ENCODE measurements at places on chromosomes 13 and 19.

GRCh38 chr13:94678845-94679244 lies 33.5 kb downstream of the SOX21 start:
- DNase-seq = no peak

DNA sequence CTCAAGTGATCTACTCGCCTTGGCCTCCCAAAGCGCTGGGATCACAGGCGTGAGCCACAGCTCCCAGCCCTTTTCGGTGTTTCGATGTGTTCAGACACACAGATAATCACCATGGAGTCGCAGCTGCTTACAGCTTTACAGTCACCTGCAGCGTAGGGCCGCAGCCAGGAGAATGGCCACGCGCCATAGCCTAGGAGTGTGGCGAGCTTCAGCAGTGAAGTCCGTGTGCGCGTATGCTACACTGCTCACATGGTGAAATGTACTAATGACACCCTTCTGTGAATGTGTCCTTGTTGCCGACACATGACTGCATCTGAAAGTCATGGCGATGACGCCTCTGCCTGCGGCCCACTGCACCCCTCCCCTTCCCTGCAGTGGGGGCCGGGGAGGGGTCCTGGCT lies 23.6 kb downstream of the AP3D1 start:
- no peak for DNase-seq

DNA sequence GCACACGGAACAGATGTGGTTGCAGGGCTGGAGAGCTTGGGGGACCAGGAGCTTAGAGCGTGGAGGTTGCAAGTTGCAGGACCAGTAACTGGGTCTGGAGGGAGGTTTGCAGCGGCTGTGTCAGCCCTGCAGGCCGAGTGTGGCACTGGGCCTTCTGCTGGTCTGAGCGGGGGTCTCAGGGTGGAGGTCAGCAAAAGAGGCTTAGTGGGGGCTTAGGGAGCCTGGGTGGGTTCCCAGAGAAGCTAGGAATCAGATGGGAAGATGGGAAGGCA lies 5.8 kb upstream of the HCN2 start:
- no peak for DNase-seq

DNA sequence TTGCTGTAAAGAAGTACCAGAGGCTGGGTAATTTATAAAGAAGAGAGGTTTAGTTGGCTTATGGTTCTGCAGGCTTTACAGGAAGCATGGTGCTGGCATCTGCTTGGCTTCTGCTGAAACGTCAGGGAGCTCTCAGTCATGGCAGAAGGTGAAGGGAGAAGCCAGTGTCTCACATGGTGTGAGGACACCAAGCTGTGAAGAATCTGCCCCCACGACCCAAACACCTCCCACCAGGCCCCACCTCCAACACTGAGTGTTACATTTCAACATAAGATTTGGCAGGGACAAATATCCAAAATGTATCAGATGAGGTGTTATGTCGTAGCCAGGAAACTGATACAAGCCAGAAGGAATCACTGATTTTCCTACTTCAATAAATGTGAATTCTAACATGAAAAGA lies 136.5 kb downstream of the CYSLTR2 start:
- DNase-seq = no peak

DNA sequence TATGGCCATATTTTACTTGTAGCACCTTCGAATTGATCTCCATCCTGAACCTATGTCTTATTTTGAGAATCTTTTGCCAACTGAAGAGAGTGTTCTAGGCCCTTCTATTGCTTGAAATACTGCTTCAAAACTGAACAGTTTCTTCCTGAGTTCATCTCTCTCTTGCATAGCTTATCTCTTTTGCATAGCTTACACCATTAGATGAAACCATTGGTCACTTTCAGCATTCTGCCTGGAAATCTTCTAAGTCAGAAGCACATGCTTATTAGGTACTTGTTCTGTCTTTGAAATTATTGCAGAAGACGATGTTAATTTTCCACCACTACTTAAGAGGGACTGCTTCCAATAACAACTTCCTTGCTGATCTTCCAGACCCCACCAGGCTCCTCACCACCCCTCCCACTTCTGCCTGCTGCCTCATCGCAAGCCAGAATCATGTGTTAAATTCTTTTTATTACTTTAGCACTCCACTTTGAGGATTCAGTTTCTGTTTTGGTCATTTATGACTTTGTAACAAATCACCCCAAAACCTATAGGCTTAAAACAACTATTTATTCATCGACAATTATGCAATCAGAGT lies 122.4 kb upstream of the MAB21L1 start:
- DNase-seq = no peak

DNA sequence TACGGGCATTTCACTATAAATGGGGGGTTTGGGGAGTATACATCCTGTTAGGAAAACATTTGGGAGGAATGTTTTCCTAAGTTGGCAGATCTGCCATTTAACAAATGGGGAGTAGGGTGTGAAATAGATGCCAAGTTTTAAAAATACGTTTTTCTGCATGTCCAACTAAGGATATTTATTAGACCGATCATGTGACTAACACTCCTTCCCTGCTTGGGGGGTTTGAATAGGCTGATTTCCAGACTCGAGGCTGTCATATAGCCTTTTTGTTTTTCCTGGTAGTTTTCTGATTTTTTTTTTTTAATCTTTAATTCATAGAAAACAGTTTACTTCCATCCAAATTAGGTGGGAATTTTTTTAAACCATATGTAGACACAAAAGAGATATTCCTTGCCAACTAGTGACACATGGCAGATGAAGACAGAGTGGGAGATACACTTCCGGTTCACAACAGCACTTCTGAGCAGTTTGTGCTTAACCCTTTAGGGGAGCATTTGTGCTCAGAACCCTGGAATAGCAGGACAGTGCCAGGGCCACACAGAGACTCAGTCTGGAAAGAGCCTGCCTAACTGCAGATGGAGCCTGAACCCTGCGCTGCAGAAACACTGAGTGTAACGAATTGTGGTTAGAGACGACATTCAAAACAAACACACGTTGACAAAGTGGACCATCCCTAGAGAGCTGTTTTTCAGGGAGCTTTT lies 5.6 kb upstream of the GATAD2A start:
- no peak for DNase-seq

DNA sequence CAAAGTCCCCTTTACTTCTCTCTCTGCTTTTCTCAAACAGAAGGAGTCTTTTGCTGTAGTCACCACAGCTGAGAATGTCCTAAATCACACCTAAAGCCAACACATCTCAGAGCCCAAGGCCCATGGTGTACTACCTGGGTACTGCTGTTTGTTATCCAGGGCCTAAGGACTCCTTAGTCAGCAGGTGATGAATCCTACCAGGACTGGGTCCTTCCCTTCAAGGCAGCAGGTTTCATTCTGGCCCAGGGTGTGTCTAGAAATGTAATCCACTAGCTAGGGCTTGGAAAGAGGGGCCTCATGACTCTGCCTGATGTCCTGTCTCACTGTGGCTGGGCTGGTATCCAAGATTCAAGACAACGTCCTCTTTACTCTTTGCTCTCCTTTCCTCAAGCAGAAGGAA lies 36.2 kb upstream of the ENOX1 start:
- no peak for DNase-seq

- no peak for DNase-seq
Observed at GRCh38 chr19:33868076-33868735, 71.5 kb downstream of the KCTD15 start.

DNA sequence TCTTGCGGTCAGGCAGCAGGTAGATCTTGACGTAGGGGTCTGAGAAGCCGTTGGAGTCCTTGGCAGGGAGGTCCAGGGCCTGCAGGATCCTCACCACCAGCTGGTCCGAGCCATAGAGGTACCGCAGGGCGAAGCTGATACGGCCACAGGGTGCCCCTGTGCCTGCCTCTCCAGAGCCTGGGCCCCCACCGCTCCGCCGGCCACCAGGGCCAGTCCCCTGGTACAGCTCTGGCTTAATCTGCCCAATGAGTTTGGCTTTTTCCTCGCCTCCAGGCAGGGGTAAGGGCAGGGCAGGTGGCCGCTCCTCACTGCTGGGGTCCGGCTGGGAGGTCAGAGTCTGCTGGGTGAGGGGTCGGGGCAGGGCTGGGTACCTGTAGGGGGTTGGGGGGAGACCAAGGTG lies 9.9 kb downstream of the SYT3 start:
- DNase-seq = no peak

- DNase-seq = no peak
Observed at GRCh38 chr19:51905206-51905605, 389 bp upstream of the ZNF649 start.

DNA sequence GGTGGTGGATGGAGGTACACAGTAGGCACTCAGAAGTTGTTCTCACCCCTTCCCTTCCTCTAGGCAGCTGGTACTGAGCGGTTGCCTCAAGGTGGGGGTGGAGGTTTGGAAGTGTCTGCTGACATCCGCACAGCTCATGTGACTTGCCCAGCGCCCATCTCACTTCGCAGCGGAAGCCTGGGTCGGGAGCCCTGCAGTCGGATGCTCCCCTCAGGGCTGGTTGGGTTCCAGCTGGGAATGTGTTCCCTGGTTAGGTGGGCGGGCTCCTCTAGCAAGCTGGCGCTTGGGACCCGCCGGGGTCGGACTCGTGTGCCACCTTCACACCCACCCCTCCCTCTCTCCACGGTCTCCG lies 10.2 kb downstream of the PPP1R37 start:
- DNase-seq = peak; percentile 38

GRCh38 chr13:42651936-42652641 lies 78.1 kb downstream of the TNFSF11 start:
- DNase-seq = no peak

DNA sequence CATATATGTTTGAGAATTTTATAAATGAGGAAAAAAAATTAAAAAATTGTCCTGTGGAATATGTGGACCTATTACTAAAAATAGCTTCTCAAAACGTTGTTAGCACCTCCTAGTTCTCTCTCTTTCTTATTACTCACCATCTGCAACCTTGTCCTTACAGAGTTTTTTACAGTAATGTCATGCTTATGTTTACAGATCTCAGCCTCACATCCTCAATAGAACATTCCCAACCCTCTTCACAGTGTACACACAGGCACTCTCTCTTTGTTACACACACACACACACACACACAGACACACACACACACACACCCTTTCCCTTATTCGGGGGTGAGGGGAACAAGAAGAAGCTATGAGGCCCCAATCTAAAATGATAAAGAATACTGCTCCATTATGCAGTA lies 197.7 kb downstream of the SLITRK6 start:
- DNase-seq = no peak

DNA sequence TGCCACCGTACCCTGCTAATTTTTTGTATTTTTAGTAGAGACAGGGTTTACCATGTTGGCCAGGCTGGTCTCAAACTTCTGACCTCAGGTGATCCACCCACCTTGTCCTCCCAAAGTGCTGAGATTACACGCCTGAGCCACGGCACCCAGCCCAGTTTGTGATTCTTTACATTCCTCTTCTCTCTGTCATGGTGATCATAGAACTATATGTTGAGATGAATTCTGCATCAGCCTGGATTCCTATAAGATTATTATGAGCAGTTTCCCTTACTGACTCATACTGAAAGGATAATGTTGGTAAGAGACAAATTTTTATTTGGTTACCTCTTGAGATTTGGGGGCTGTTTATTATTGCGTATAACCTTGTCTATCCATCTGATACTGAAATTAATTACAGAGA lies 121.5 kb upstream of the CSNK1A1L start:
- DNase-seq = no peak

DNA sequence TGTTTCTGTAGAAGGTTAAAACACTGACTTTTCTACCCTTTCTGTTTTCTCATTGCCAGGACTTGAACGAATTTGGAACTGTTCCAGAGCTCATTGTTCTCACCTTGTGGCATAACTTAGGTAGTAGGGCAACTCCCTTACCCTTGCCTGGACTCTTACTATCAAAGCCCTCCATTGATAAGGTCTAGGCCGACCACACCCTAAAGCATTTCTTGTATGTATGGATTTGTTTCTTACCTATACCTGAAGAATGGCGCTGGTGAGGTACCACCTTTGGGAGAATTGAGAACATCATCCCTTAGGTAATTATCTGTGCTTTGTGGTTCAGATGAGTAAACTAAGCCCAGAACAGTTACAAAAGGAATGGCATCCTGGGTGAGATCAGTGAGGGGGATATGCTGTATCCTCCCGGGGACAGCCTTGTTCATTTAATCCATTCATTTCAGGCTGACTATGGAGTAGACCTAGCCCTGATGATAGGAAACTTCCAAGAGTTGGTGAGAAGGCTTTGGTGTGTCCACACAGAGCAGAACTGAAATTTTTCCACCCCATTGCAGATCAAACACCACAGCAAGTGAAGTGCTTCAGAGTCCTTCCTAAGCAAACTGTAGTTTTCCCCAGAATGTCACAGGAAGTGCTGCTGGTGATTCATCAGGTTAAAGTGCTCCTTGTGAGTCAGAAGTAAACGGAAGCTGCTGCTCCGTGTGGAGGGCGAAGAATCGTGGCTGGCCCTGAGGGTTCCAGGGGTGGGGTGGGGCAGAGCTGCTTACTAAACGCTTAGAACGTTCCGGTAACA lies 113.0 kb downstream of the TEX26 start:
- DNase-seq = peak; percentile 84

Data from activated CD4-positive, alpha-beta T cell treated with anti-CD3 and anti-CD28 coated beads, Interleukin-2, amount 50 U/mL, for 48 hours (primary cell).